Stimulated activated CD4-positive, alpha-beta T cell treated with anti-CD3 and anti-CD28 coated beads, Interleukin-15, amount 100 ng/mL, for 1 hour (primary cell): ENCODE measurements at places on chromosomes 1 and 21.

DNA sequence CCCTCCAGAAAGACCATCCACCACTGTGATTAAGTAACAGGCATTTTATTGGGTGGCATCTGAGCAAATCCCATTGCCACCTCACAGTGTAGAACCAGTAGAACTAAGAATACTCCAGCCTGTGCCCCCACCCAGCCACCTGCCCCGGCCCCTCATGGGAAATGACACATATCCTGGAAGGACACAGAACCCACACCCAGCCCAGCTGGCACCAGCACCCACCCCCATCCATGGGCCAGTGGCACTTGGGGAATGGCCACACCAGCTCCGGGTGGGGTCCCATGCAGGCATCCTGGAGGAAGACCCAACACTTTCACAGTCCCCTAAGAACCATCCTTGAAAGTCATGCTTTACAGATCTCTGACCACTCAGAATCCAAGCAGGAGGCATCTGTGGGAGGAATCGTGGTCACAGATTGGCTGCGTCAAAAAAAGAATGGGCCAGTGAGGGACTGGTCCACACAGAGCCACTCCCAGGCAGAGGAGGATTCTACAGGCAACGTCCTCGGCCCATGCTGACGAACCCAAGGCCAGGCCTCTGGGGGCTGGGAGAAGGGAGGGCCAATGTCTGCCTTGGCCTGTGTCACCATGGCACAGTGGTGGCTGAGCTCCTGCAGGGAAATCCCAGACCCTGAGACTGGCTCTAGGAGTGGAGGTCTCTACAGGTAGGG is 12.1 kb upstream of the TAS1R2 start:
- DNase-seq: no peak

DNA sequence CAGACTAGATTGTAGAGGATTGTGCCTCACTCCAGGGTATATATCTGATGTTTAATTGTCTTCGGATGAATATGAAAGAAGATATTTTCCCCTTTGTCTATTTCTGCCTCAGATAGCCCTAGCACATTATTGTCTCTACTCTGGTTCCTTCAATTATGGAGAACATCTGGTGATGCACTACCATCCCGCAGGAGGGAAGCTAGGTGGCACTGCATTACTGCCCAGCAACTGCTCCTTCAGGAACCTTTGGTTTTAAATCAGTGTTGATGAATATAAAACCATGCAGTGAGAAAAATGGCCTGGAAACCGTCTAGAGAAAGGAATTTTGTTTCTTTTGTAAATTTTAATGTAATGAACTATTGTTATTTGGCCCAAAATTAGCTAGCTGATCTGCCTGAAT is 68.5 kb downstream of the GPR88 start:
- no peak for DNase-seq

DNA sequence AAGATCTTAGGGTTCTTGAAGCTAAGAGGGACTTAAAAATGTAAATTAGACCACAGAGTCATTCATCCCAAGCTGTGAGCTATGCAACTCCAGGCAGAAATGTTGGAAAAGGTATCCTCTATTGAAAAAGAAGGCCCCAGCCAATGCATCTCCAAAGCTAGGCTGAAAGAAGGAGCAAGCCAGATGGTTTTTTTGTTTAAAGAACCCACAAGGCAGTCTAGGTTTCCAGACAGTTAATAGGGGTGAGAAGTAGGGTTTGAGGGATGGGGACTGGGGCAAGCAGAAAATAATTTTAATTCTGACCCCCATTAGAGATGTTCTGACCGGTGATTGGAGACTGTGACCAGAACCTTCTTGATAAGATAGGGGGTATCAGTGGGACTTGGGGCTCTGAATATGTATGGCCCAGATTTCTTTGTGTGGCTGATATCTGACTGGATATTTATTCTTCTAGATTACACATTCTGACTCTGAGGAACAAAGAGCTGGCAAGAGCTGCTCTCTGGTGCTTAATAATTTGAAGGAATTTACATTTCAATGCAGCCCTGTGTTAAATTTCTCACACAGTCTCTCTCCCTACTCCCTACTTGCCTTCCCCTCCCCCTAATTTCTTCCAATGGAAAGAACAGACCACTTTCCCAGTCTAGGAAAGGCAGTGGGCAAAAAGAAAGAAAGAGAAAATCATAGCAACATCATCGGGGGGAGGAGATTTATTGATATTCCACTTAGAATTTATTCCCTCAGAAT is 104.9 kb downstream of the NUF2 start:
- DNase-seq: no peak

DNA sequence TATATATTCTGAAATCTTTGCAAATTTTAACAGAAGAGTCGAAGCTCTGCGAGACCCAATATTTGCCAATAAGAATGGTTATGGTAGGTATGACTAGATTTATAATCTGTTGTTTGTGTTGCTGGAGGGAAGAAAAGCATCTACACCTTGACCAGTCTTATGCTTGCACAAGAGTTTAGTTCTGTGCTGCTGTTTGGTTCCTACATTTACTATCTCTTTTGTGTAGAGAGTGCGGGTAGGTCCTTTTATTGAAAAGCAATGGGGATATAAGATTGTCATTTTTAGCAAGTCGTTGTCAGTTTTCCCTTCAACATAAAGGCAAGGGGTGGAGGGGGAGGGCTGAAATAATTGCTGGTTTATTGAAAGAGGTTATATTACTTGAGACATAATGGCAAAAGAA is 396 bp downstream of the ELAVL4 start:
- DNase-seq: no peak

GRCh38 chr1:3171761-3172160 is 102.8 kb downstream of the PRDM16 start:
- no peak for DNase-seq

GRCh38 chr1:161955606-161956005 is 68.1 kb downstream of the OLFML2B start:
- DNase-seq: no peak

GRCh38 chr1:99749504-99750347 is 16.7 kb downstream of the FRRS1 start:
- DNase-seq: no peak

GRCh38 chr1:34603594-34603993 is 151.3 kb upstream of the GJB5 start:
- no peak for DNase-seq

DNA sequence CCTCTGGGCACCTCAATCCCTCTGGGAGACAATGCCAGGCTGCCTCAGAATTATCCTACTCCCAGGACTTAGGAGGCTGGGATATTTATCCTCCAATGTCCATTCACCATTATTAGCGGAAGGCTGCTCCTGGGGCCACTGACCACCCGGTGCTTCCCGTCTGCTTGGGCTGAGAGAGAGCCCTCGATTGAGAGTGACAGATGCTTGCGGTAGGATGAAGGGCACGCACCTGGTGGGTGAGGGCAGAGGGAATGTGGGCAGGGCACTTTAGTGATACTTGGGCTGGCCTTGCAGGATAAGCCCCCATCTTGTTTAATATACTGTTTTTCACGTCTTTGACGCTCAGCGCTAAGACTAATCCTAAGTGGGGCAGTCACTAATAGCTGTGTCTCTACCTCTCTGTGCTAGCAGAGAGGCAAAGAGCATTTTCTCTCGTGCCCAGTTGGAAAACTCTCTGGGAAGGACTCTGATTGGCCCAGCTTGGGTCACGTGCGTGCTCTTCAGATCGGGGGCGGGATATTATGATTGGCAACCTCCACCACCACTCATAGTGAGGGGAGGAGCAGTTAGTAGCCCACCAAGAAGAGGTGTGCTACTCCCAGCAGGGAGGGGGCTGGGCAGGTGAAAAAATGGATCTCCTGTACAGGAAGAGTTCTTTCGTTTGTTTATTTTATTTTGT is 10.6 kb upstream of the PARS2 start:
- no peak for DNase-seq

DNA sequence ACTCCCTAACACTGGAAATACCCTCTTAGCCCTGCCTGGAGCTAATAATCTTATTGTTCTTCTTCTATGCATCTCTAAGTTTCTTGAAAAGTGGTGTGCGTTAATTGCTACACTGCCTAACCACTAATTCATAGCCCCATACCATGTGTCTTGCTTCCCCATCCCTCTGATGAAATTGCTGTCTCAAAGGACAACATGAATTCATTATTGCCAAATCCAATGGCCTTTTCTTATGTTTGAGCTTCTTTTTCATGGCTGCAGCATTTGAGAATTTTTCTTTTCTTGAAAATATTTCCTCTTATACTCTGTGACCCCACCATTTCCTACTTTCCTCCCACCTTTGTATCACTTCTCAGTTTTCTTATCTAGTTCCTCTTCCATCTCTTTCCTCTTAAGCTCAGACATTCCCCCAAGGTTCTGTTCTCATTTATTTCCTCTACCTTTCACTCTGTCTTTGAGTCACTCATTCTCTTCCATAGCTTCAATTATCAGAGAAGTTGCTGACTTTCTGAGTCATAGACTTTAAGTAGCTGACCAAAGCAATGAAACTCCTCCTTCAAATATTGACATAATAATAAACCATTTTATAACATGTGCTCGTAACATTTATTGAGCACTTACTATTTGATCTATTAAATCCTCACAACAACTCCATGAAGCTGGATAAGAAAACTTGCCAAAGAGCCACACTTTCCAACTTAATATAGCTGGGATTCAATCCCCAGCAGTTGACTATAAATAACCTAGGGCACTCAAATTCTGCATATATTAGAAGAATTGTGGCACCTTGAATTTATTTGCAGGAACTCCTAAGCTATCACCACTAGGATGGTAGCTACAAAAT is 35.5 kb upstream of the ATP6V1G3 start:
- no peak for DNase-seq

DNA sequence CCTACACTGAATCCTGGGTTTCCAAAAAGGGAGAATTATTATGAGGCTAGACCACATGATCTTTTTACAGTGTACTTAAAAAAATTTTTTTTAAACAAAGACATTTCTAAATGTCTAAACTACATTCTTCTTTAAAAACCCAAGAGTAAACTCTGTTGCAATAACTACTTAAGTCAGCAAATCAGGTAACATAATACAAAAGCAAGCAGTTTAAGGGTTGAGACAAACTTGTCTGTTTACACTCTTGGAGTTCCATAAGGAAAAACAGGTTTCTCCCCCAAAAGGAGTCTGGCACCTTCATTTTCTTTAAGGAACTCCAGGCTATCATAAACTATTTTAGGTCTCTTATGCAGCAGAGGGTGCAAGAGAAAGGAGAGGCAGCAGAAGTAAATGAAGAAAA is 12.5 kb upstream of the ANKRD45 start:
- DNase-seq: no peak

- no peak for DNase-seq
Observed at GRCh38 chr1:45047032-45047431, 35.0 kb downstream of the UROD start.

GRCh38 chr1:52604063-52604770 is 2.0 kb downstream of the GPX7 start:
- DNase-seq: no peak

- no peak for DNase-seq
Observed at GRCh38 chr1:182283746-182284544, 107.6 kb downstream of the GLUL start.

DNA sequence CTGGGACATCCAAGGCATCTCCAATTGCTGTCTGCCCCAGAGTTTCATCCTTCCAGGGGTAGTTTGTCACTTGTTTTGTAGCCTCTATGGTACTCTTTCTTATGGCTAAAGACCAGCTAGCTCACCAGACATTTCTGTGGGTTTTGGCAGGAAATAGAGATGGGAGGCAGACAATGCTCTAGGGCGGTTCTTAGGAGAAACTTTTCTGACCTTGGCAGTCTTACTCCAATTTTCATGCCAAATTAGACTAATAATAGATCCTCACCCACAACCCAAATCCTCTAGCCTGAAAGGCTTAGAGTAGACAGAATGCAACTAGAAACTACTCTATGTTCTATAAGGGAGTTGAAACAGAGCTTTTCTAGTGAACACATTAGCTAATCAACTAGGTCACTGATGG is 69.8 kb downstream of the LRIG2 start:
- no peak for DNase-seq
